Stimulated activated CD4-positive, alpha-beta T cell treated with anti-CD3 and anti-CD28 coated beads, Interleukin-2, amount 100 ng/mL, for 48 hours (primary cell): ENCODE measurements at places on chromosomes 16 and 17.

DNA sequence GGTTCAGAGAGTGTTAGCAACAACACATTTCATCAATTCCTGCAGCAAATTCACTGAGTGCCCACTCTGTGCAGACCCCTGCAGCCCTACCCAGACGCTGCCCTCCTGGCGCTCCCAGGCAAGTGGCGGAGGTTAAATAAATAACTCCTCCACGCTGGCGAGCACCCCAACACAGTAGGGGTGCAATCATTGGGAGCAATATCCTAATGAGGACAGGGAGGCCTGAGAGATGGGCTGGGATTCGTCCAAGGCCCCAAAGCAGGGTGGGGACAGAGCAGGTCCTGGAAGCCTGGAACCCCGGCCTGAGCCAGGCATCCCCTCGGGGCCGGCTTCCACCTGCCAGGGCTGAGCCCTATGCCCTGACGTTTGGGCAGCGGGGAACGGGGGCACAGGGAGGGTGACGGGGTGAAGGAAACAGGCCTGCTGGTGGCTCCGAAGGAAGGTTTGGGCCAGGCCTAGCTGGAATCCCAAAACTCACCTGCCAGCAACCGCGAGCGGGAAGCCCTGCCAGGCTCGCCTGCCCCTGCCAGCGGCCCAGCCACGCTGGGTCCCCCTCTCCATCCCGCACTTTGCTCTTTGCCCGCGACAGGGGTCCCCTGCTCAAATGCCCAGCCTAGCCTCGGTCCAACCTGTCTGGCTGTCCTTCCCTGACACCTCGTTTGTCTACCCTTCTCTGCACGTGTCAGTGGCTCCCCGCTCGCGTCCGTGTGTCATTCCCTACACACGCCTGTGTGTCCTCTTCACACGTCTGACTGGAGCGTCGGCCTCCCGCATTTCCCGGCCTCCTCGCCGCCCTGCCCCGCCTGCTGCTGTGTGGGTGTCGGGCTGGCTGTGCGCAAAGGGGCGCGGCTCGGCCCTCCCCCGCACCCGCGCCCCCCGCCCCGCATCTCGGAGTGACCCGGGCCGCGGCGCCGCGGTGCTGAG, 721 bp upstream of the BEAN1 start:
- no peak for DNase-seq

- DNase-seq = no peak
Observed at GRCh38 chr16:81646561-81646960, 132.5 kb upstream of the PLCG2 start.

DNA sequence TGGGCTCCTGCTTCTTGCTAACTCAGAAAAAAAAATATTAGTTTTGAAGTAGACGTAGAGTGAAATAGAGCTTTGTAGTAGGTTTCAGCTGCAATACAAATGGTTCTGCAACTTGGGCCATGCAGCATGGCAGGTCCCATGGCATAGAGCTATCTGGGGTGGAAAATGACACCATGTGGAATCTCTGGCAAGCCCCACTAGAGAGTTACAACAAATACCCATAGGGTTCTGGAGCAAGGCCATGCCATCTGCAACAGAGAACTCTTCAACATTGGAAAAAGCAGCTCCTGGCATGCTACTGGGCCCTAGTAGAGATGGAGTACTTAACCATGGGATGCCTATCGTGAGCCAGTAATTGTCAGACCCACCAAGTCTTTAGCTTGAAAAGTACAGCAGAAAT, 25.3 kb upstream of the RBBP6 start:
- DNase-seq = no peak

DNA sequence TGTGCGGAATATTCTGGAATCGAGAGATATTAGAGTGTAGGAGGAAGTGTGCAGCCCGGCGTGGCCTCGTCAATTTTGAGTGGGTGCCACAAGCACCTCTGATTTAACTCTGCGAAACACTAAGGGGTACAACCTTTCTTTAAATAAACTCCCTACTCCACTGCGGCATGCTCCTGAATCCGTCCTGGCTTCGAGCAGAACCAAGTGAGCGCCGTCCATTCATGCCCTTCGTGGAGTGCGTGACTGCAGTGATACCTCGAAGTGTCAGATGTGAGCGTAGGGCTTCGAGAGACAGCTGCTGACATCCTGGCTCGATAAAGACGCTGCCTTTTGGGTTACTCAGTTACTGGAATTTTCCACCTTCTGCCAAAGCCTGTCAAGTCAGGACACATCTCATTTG, 128.8 kb downstream of the FOXL1 start:
- DNase-seq = no peak

DNA sequence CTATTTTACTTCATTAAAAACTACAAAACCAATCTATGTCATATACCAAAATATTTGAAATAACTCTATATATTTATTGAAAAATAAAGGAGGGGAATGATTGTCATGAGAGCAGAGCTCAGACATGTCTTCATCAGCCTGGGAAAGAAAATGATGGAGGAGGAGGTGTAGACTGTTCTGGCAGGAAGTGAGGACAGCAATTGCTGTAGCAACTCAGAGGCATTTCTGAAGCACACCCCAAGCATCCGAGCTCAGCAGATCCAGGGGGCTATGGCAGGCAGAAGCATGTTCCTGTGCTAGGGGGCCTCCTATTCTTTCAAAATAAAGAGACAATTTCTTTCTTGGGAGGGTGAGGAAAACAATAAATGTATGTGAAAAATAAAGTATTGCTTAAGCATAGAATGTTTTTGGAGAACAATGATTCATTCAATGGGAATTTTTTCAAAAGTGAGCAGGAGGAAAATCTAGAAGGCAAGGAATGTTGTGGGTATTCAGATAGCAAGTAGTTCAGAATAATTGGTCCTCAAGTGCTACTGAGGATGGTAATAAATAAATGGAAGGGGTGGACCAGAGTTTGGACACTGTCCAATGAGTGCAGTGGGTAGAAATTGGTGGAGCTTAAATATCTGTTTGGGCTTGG, 383.4 kb downstream of the CDH11 start:
- DNase-seq = no peak

- no peak for DNase-seq
Observed at GRCh38 chr16:64410306-64410705, 711.6 kb downstream of the CDH11 start.

GRCh38 chr17:16212793-16213192, 2.5 kb downstream of the NCOR1 start:
- DNase-seq = no peak

DNA sequence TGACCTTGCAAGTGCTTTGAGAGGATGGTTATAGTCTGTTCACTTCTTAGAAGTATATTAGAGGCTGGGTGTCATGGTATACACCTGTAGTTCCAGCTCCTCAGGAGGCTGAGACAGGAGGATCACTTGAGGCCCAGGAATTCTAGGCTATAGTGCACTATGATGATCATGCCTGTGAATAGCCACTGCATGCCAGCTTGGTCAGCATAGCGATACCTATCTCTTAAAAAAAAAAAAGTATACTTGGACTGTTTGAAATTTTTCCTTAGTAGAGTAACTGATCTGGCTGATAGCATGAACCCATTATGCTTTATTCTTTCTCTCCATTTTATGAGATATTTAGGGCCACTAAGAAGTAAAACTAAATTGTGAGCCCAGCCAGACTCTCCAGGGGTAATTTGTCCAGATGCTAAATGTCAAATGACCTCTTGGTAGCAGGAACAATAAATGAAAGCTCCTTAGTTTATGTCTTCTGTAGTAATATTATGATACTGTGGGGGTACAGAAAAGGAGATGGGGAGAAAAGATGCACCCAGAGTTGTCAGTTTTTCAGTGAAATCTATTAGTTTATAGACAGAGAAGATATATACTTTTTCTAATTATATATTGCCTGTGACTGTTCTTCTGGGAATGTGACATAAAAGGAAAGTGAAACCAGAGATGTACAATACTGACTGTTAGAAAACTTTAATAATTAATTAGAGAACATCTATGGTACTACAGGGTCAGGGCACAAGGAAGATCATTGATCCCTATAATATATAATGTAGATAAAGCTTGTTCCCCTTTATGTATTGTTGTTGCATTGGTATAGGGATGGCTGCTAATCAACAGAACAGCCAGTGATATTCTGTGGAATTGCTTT, 335.3 kb upstream of the TBX2 start:
- no peak for DNase-seq

DNA sequence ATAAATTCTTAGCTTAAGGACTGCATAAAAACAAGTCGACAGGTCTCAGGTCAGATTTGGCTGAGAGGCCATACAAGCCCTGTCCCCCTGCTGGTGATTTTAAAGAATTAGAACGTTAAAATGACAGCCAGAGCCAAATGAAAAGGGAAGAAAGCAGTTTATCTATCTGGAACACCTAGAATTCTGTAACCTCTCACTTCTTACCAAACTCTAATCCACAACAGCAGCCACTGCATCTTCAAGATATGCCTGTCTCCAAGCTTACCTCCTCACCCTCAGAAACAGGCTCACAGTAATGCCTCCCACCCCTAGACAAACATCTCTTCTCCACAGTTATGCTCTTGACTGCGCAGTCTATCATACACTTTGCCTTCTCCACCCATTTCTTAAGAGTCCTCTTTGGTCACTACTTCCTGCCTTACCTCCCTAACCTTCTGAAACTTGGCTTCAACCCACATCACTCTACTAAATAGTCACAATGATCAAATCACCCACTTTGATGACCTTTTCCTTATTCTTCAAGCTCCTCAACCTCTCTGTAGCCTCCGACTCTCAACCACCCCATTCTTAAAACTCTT, 14.2 kb downstream of the ANKFY1 start:
- DNase-seq = no peak

DNA sequence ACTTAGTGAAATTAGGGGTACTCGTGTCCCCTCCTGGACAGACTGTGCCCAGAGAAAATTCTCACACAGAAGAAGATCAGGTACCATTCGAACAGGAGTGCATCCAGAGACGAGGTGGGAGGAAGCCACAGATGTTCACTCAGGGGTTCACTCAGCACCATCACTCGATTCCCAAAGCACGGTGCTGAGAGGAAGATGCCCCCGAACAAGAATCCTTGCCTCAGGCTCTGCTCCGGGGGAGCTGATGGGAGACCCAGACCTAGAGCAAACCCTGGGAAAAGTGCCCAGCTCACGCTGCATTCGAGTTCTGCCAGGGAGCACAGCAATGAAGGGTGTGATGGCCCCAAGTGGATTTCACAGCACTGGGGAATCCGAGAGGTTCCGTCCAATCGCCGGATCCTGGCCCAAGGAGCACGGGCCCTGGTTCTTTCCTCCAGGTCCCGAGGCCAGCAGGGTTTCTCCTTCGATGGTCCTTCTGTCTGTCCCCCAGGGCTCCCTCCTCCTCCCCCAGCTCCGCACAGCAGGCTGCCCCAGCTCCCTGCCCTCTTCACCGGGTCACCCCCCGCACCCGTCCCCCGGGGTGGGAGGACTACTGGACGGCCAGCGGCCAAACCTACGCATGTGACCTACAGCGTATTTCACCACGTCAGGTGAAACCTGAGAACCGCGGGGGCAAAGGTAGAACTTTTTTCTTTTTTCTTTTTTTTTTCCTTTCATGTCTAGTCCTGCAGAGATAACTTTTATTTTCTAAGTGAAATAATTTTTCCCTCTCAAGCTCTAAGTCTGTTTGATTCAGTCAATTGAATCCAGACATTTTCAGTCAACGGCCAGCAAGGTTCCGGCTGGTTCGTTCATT, 10.2 kb upstream of the UBE2I start:
- no peak for DNase-seq

DNA sequence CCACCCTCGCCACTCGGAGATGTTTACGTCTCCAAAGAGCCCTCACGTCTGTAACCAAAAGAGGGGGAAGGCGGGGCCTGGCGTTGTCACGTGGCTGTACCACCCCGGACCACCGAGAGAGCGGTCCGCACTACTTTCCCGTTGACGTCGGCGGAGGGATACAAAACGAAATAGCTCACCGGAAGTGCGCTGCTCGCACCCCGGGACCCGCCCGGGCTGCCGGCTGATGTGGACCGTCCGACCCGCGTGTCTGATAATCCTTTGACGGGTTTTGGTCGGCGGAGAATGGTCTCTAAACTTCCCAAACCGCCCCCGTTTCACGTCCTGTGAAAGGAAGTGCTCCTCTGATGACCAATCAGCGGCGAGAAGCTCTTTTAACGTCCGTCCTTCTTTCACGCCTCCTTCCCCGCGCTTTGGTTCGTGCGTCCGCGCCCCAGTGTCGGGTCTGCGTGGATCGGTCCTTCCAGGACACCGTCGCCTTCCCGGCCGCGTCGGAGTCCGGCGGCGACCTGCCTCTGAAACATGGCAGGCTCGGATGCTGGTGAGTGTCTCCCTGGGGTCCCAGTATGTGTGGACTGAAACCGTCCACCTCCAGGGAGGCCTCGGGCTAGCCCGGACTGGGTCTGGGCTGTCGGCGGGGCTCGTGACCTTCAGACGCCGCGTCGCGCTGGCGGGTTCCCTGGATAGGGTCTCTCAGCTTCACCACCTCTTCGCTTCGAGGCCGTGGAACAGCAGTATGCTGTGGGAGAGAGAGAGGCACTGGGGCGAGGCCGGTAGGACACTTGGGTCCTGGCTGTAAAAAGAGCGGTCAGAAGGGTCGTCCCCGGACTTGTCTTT, at the start of gene CEP95:
Gene CEP95, plus strand, starts transcription at position 402 of the 837 bp plus-strand sequence. Its CDS starts 121 bp downstream, at position 523.
- peak; percentile 90 for DNase-seq

- DNase-seq = no peak
Observed at GRCh38 chr16:81548876-81549546, 104.4 kb downstream of the CMIP start.

DNA sequence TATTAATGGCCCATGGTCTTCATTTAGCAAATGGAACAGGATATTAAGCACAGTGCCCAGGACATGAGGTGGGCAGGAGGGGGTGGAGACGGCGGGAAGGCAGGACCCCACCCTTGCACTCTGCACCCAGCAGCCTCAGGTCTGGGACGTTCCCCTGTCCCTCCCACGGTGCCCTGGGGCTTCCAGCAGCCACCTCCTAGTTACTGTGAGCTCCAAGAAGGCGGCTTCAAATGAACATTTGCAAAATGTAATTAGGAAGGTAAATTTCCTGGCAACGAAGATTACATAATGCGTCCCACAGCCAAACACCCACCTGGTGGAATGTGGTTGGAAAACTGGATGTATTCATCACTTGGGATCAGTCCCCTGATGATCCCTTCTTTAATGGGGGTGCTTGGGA, 59.4 kb downstream of the ENGASE start:
- DNase-seq = no peak

DNA sequence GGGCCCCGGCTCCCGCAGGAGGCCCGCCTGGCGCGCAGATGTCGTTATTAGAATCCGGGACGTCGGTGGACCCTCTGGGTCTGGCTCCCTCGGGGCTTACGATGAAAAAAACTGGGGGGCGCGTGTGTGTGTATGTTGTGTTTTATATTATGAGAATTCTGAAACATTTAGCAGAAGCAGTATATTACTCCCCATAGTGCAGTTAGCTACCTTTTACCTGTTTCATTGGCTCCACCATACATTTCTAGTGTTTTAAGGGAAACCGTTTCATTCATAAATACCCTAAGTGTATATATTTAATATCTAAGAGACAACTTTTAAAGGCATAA, 486 bp upstream of the DNAJA2 start:
- no peak for DNase-seq

DNA sequence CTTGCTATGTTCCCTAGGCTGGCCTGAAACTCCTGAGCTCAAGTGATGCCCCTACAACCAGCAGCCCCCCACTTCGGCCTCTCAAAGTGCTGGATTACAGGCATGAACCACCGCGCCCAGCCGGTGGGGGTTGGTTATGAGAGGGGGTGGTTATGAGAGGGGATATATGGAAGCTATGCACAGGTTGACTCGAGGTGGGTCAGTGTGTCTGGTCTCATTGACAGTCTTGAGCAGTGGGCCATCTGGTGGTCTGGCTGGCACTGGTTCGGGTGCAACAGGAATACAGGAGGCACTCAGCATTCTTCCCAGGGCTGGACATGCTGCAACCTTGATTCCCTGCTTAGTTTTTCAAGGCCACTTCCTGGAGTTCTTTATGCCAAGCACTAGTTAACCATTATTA, 5.6 kb upstream of the STX1B start:
- DNase-seq = no peak
